Neural crest cell (in vitro differentiated cells): ENCODE measurements at places on chromosomes 2 and 18. TPM values are rescaled to one million over a fixed set of nuclear protein-coding genes. Genes with fewer than 3 reads are reported as not detected.

- no peak for DNase-seq
Observed at GRCh38 chr2:173970516-173970924, 5.3 kb upstream of the SP3 start.

GRCh38 chr2:3670941-3671340 is 12.9 kb downstream of the ALLC start:
- DNase-seq = no peak

GRCh38 chr2:98583816-98584618 is 24.3 kb downstream of the COA5 start:
- no peak for DNase-seq

- DNase-seq = peak; percentile 40
Observed at GRCh38 chr2:84904717-84905174, 710 bp upstream of the TMSB10 start.

GRCh38 chr2:94996305-94997100 is 29.0 kb upstream of the MAL start:
- no peak for DNase-seq

DNA sequence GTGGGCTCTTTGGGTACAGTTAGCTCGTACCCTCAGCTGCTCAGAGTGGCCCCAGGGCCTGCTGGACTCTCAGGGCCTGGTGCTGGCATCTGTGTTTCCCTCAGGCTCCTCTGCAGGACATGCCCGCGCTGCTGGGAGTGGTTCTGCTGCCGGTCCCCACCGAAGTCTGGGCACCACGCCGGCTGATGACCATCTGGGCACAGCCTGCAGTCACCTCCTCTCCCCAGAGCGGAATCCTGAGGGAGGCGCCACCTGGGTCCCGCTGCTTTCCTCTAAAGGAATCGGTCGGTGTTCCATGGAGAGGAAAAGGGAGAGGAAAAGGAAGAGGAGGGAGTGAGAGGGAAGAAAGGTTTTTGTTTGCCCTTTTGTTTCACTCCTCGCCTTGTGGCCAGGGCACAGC is 43.6 kb downstream of the MC2R start:
- DNase-seq = no peak

- no peak for DNase-seq
Observed at GRCh38 chr18:48997985-48998831, 47.4 kb upstream of the SMAD7 start.

- no peak for DNase-seq
Observed at GRCh38 chr2:157809212-157809611, 66.9 kb downstream of the ACVR1 start.

GRCh38 chr2:121567957-121568409 is 37.3 kb downstream of the RNU4ATAC start:
- peak; percentile 48 for DNase-seq

GALR1 gene
- total RNA-seq = not detected in 2 replicates

MYO1B gene
- total RNA-seq = 107 and 116 TPM in 2 replicates
